ENCODE measurements at places on chromosomes 5 and 9. TPM values are rescaled to one million over a fixed set of nuclear protein-coding genes. Genes with fewer than 3 reads are reported as not detected.

The NHP2 gene
- total RNA-seq, result 75.8 TPM

The GPR151 gene
- 0.41 TPM for total RNA-seq

The CCL28 gene
- 0.41 TPM for total RNA-seq

The ORM2 gene
- total RNA-seq, result not detected
